ENCODE measurements at places on chromosomes 1 and 21.

DNA sequence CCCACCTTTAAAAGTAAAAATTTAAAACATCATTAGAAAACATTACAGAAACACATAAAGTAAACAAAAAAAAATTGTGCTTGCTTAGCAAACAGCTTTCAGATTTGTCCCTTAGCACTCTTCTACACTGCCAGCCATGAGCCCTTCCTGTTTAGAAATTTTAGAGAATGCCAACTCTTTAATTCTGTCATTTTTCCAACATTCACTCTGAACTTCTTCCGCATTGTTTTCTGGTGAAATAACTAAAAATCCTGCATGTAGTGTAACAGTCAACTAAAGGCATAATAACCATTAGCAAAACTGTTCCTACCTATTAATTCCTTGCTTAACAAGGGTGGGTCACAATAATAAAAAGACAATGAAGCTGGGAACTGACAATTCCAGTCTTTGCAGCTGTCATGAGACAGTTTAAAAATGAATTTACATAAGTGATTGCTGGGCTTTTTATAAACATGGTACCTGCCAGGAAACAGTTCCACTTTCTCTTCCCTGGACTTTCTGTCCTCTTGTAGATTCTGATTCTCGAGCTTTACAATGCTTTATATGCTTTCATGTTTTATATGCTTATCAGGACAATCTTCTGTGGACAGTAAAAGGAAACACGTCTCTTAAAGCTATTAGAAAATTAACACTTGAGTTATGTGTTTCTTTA lies 19.0 kb downstream of the GNG12 start:
- DNase-seq, result no peak

DNA sequence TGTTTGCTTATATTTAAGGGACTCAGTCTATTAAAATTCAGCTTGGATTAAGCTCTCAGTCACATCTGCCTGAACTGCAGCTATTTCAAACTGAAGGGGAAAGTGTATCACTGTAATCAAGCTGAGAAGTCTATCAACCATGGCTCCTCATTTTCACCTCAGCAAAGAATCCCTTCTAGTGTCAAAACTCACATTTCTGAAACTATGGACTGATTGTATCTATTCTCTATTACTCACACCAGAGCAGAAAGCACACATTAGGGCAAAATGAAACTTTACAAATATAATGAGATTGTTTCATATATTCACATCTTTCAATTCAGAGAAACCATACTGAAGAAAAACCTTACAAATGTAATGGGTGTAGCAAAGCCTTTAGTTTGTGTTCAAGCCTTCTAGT lies 14.6 kb upstream of the C1orf146 start:
- no peak for DNase-seq

DNA sequence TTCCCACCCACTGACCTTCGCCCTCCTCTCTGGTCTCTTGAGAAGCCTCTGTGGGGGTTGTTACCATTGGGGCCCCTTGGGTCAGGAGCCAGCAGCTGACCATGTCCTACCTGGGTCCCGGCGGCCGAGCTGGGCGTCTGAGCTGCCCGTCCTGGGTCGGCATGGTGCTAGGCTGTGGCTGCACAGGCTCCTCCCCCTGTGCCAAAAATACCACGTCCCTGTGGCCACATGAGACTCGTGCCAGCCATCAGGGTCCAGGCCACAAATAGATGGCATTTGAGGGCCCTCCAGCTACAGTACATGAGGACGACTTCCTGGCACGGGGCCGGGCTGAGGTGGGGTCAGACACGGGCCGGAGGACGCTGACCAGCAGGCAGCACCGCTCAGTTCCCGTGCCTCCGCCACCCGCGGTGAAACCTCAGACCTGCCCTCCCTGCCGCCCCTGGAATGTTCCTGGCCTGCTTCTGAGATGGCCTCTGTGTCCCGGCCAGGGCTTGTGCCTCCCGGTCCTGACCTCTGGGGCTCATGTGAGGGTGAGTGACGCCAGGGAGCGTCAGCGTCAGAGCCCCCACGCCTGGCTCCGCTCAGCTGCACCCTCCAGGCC lies at the start of gene PERM1:
Gene PERM1, minus strand, starts transcription at position 139 of the 604 bp plus-strand sequence. CDS start 1,064 bp downstream, outside the sequence.
- no peak for DNase-seq

DNA sequence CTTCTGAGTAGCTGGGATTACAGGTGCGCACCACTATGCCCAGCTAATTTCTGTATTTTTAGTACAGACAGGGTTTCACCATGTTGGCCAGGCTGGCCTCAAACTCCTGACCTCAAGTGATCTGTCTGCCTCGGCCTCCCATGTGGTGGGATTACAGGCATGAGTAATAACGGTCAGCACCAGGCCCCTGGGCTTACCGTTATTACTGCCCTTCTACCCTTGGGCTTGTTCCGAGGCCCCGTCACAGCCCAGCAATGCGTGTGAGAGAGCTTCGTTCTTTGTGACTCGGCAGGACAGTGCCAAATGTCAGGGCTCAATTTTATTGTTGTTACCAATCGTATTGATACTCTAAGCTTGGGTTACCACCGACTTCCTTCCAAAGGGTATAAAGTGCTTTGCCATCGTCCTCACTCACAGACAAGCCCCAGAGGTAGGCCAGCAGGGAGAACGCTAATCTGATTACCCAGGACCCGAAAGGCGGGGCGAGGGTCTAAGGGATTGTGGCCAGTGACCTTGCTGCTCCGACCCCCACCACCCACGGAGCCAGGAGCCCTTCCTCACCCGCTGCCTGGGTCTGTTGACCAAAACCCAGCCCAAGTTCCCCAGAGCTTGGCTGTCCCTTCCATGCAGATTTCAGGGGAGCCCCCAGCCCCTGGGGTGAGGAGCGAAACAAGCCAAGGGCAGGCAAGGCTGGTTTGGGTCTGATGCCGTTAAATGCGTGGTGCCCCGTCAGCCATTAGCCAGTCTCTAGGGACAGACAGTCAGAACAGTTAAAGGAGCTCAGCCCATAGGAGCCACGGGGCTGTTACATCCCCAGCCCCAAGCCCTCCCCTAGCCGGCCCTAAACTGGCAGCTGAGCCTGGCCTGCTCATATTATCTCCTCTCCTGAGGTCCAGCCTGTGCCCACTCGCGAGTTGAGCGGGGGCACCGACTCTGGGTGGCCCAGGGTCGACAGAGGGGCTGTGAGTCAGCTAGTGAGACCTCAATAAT lies 54.9 kb upstream of the CASZ1 start:
- DNase-seq, result no peak

- peak; percentile 25 for DNase-seq
Measured at GRCh38 chr1:37795340-37796125, 1.9 kb downstream of the MANEAL start.

DNA sequence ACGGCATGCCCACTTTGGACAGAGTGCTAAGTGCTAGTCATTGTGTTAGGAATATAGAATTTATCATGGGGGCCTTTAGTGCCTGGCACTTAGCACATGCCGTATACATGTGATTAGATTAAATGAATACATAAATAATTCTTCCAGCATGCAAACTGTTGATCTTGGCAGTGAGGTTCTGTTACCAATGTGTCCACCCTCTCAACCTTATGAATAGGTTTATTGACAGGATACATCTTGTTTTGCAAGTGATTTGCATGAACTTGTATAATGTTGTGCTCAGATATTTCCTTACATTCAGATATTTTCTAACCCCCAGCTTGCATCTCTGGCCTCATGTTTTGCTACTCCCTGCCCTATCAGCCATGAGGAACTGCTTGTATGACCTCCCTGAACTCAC lies 60.3 kb upstream of the ZNF648 start:
- no peak for DNase-seq

Measured in stimulated activated CD4-positive, alpha-beta T cell treated with anti-CD3 and anti-CD28 coated beads, Interleukin-15, amount 100 ng/mL, for 1 hour (primary cell).